Activated naive CD8-positive, alpha-beta T cell treated with anti-CD3 and anti-CD28 coated beads, Interleukin-2, amount 50 U/mL, for 16 hours (primary cell): ENCODE measurements at places on chromosomes 1 and 21.

DNA sequence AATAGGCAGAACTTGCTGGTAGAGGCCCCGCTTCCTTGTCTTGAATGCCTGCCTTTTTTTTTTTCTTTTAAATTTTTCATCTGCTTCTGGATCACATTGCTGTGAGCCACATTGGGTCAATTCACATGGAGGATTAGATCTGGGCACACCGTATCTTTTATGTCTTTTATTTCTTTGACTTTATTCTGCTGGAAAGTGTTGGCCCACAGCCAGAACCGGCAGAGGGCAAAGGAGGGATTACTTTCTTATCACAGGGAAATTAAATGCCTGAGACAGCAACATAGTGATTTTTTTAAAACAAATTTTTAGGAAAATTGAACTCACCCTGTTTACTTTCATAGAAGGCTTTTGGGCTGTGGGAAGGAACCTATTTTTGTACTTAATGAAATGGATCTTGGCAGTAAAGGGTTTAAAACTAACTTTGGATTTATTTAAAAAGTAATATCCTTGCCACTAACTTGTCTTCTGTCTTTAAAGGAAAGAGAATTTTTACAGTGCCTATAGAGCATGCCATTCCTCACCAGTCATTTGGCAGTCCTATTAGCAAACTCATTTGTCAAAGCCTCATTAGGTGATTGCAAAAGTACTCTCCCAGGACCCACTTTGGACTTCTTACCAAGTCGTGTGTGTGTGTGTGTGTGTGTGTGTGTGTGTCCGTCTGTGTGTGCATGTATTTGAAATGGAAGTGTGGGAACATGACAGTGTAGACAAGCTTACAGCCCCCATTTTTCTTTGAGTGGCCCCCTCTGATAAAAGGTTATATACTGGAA, 68.4 kb downstream of the ST6GALNAC3 start:
- DNase-seq = no peak

GRCh38 chr1:63888984-63889383, 115.2 kb downstream of the ROR1 start:
- no peak for DNase-seq

GRCh38 chr1:20109223-20109856, 10.0 kb downstream of the PLA2G2D start:
- no peak for DNase-seq

DNA sequence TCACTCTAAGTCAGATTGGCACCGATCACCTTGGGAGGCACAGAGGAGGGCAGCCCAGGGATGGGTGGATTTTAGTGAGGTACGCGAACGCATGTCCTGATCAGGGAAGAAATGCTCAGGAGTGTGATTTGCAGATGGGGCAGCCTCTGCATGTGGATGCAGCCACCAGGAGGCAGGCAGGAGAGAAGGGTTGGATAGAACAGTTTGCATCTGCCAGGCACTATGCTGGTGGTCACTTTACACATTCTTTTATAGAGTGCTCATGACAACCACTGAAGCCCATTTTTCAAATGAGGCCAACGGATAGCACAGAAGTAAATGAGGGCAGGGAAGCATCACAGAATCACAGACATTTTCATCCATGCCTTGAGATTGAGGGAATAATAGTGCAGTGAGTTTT, 5.7 kb downstream of the LAMB3 start:
- DNase-seq = no peak

GRCh38 chr1:172867216-172867818, 183.4 kb downstream of the TNFSF18 start:
- no peak for DNase-seq

DNA sequence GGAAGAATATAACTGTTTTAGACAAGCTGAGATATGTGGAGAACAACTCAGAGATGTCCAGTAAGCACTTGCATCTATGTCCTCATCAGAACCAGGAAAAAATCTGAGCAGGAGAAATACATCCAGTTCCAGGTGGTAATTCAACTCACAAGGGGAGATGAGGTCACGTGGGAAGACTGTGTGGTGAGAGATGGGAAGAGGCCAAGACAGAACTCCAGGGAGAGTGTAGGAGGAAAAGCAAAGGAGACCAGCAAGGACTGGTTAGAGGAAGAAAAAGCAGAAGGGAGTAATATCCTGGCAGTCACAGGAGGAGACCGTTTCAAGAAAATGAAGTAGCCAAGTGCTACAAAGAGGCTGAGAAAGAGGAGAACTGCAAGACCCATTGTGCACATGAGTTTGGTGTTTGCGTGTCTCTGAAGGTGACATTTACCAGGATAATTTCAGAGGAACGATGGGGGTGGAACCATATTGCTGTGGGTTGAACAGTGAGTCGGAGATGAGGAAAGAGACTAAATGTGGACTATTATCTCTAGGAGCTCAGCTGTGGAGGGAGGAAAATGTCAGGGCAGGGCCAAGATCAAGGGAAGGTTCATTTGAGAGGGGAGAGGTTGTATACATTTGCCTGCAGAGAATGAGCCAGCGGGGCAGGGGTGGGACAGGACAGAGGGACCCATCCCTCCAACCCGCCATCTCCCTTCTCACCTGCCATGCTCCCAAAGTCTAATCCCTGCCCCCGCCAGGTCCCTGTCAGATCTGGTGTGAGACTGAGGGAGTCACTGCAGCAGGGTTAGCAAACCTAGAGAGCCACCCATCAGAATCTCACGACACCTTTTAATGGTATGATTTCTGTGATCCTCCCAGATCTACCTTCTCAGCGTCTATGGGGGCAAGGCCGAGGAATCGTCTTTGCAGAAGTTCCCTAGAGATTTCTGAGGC, 24.9 kb downstream of the SUSD4 start:
- DNase-seq = no peak

GRCh38 chr1:41783189-41783639, 135.5 kb downstream of the HIVEP3 start:
- DNase-seq = no peak
